ENCODE measurements at places on chromosomes 3 and 15.

GRCh38 chr15:31338318-31338878 is 11.8 kb downstream of the KLF13 start:
- peak overlapping the region; percentile 64 for H3K27ac ChIP-seq
- peak overlapping the region; percentile 68 for H3K4me3 ChIP-seq
- no peaks in the 10 kb centered on the region for H3K36me3 ChIP-seq
- no peak for DNase-seq

GRCh38 chr15:80804970-80805495 is 25.9 kb downstream of the CEMIP start:
- no peak overlapping the region for H3K27ac ChIP-seq
- H3K27me3 ChIP-seq: peaks cover 3% of the 10 kb centered on the region
- H3K36me3 ChIP-seq: no peaks in the 10 kb centered on the region
- no peak for DNase-seq
- peaks cover 4% of the 10 kb centered on the region for H3K4me1 ChIP-seq

DNA sequence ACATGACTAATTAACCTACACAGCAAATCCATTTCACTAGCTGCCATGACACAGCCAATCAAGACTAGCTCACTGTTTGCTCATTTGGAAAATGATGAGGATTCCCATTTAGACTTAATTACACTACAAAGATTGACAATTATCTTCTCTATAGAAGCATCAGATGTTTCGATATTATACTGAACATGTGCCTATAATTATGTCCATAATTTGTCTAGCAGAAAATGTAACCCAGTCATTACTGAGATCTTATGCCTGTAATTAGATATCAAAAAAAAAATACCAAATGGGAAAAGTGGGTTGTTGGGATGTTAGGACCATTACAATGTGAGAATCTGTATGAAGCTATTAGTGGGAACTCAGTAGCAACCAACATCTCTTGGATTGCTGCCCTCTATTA is 344.2 kb upstream of the MCTP2 start:
- H3K27me3 ChIP-seq: no peaks in the 10 kb centered on the region
- no peak overlapping the region for H3K27ac ChIP-seq
- peaks cover under 1% of the 10 kb centered on the region for H3K4me1 ChIP-seq
- DNase-seq: no peak
- H3K4me3 ChIP-seq: no peak overlapping the region

- H3K36me3 ChIP-seq: no peaks in the 10 kb centered on the region
- H3K4me3 ChIP-seq: no peak overlapping the region
- no peak for DNase-seq
- peaks cover 2% of the 10 kb centered on the region for H3K27me3 ChIP-seq
Observed at GRCh38 chr3:188900421-188900951, 271.3 kb upstream of the TPRG1 start.

GRCh38 chr3:82641701-82642100 is 880.3 kb upstream of the GBE1 start:
- no peaks in the 10 kb centered on the region for H3K4me1 ChIP-seq
- DNase-seq: no peak
- no peaks in the 10 kb centered on the region for H3K27me3 ChIP-seq

- peaks cover 10% of the 10 kb centered on the region for H3K27me3 ChIP-seq
- DNase-seq: no peak
- peaks cover 5% of the 10 kb centered on the region for H3K36me3 ChIP-seq
- H3K4me1 ChIP-seq: peaks cover 12% of the 10 kb centered on the region
- H3K27ac ChIP-seq: no peak overlapping the region
- peak overlapping the region; percentile 77 for H3K4me3 ChIP-seq
Observed at GRCh38 chr3:128994581-128995546, 988 bp upstream of the CFAP92 start.
